ENCODE measurements at places on chromosomes 5 and 9.

DNA sequence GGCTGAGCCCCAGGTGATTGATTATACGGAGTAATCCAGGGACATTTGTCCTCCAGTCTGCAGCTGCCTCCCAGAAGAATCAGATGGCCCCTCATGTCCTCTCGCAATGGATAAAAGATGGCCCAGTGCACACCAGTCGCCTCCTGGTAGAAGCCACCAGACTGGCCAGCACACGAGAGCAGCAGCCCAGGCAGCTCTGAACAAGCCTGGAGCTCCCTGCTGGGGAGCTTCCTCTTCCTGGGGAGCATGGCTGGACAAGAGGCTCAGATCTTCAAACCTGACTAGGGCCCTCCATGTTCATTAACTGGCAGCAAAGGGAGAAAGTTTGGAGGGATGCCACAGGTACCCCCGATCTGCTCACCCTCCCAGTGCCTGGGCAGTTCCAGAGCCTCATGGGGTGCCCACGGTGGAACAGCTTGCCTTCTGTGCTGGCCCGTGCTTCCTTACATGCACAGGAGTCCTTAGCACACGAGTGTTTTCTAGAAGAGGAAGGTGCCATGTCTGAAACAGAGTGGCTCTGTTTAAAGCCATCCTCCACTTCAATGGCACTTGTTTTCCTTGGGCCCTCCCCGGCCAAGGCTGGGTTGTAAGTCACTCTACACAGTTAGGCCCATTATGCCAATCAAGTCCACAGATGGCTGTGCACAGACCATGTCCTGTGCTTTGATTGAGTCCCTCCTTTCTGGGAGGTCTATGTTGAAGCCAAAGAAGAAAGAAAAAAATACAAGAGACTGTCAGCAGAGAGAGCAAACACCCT lies 75.6 kb downstream of the PRRT1B start:
- no peak for DNase-seq

DNA sequence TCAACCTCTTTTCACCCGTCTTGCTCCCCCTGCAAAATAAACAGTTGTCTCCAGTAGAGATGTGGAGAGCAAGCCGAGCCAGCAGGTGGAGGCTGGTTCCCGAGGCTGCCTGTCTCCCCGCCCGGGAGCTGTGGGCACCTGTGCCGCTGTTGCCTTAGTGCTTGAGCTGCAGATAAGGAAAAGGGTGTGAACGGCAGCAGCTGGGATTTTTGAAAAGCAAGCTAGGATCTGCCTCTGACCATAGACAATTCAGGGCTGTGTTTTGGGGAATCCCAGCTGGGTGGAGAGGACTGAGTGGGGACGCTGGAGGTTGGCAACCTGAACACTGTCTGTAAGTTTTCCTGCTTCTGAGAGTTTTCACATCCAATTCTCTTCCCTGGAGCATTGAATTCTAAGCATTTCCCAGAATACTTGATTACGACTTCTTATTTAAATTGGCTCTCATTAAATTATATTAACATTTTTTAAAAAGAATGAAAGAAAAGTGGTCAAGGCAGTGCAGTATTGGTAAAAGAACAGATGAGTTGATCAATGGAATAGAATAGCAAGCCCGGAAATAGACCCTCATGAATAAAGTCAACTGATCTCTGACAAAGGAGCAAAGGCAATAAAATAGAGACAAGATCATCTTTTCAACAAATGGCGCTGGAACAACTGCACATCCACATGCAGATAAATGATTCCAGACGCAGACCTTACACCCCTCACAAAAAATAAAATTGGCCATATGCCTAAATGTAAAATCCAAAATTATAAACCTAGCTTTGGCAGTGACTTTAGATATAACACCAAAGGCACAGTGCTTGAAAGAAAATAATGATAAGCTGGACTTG lies 9.7 kb downstream of the WNK2 start:
- no peak for DNase-seq

GRCh38 chr5:82388181-82388580 lies 110.0 kb upstream of the RPS23 start:
- no peak for DNase-seq

DNA sequence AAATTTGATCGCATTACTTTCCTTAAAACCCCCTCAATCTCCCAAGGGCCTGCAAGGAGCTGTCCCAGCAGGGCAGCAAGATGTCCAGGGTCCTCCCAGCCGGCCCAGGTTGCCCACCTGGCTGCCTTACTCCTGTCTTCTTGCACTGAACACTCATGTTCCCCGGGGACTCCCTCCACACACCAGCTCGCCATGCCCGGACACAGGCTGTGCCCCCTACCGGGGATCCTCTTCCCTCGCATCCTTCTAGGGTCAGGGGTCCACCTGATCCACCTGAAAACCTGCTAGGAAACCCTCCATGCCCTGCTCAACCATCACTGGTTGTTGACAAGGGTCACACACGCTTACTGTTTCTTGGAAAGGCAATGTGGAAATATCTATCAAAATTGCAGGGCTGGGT lies 172.0 kb upstream of the MSX2 start:
- no peak for DNase-seq

DNA sequence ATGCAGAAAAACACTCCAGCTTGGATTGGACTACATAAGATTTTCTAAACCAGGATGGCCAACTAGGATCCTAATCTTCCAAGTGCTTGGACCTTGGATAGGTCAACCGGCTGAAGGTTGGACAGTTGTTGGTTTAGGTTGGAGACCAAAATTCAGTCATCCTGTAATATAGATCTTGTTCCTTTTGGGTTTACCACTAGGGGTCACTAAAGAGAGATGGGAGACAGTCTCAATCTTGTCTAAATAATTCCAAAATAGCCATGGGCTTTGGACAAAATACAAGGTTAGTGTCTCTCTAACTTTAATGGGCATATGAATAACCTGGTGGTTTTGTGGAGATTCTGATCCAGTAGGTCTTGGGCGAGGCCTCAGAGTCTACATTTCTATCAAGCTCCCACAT lies 148.7 kb upstream of the ERCC6L2 start:
- peak; percentile 39 for DNase-seq

DNA sequence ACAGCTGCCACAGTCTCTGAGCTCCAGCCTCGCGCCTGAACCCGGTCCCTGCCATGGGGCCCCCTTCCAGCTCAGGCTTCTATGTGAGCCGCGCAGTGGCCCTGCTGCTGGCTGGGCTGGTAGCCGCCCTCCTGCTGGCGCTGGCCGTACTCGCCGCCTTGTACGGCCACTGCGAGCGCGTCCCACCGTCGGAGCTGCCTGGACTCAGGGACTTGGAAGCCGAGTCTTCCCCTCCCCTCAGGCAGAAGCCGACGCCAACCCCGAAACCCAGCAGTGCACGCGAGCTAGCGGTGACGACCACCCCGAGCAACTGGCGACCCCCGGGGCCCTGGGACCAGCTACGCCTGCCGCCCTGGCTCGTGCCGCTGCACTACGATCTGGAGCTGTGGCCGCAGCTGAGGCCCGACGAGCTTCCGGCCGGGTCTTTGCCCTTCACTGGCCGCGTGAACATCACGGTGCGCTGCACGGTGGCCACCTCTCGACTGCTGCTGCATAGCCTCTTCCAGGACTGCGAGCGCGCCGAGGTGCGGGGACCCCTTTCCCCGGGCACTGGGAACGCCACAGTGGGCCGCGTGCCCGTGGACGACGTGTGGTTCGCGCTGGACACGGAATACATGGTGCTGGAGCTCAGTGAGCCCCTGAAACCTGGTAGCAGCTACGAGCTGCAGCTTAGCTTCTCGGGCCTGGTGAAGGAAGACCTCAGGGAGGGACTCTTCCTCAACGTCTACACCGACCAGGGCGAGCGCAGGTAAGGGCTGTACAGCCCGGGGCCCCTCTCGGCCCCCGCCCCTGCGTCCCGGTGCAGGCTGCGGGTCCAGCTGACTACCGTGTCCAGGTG lies 509 bp downstream of the LVRN start:
- no peak for DNase-seq

DNA sequence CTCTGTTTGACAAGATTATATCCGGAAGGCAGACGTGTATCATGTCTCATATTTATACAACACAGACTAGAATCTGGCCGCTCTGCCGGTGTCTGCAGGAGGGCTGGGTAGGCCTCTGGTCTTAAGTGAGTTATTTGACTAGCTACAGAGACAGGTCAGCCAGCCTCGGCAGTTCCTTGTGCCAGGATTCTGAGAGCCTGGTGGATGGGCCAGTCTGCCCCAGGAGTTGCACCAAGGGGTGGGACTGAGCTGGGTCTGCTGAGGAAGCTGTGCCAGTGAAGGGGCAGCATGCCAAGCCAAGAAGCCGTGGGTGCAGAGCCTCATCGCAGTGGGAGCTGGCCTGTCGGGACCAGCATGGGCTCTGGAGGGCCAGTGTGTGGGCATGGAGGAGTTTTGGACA lies 7.1 kb downstream of the SNX18 start:
- no peak for DNase-seq

DNA sequence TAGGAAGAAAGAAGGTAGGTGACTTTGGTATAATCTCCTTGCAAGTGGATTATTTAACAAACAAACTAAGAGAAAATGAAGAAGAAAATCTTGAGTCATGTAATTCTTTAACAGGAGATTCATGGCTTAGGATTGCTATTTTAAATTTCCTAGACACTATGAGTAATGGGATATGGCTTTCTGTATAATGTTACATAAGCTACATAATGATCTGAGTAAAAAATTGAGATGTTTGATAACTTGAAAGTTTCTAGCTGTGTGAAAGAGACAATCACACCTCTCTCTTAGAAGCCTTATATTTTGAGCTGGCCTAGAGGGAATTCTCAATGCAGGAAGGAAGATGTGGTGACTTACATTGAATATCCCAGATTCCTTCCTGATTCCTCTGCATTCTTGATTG lies 92.5 kb downstream of the CDH9 start:
- no peak for DNase-seq

DNA sequence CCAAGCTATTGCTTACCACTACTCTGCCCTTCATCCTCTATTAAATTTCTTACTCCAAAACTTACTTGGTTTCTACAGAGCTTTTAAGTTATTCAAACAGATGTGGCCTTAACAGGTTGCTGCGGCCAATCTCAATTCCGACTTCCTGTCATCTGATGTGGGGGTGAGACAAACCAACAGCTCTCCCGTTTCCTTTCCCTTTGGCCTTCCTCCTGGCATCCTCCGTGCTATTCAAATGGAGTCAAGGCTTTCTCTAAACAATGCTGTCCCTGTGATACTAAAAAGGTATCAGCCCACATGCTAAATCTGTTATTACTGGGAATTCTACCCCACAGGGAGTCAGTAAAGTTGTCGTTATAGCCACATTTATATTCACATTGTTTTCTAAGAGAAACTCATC lies 11.8 kb downstream of the RBM18 start:
- DNase-seq: no peak

DNA sequence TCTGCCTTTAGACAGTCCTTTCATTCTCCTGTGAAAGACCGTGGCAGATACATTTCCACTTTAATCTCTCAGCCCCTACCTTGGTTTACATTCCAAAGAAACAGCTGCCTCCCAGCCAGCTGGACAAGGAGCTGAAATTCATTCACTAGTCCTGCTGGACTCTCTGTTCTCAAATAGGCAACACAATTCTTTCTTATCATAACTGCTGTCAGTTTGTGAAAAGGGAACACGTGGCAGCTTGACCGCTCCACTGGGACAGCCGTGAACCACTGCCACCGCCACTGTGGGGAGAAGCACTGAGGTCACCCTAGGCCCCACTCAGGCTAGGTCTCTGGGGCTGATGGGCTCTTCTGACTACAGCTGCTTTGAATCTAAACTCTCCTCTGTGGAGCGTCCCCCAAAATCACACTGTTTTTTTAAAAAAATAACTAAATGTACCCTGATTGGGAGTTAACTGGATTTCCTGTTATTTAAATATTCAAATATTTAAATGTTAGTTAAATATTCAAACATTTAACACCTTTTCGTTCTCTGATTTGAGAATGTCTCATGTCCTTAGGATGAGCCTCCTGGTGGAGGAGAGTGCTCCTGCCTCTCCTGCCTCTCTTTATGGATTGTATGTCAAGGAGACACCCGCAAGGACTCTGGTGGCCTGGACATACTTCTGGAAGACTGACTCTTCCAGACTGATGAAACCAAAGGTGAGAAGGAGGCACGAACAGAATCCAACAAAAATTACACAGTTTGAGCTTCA lies 120.1 kb downstream of the BOD1 start:
- DNase-seq: no peak

DNA sequence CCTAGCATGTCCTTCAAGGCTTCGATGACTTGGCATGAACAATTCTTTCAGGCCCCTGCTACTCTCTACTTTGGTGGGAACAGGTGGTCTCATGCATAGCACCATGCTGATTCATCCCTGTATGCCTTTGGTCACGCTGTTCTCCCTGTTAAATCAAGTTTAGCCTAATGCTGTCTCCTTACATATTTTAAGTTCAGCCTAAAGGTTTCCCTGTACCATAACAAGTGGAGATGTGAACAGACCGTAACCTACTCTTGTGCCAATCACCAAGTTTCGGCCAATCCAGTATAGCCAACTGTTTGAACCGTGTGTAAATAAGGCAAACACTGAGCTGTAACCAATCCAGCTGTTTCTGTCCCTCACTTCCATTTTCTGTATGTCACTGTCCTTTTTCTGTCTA lies 8.0 kb downstream of the GAS1 start:
- DNase-seq: no peak

GRCh38 chr5:156469636-156470035 lies 142.7 kb downstream of the SGCD start:
- DNase-seq: no peak

DNA sequence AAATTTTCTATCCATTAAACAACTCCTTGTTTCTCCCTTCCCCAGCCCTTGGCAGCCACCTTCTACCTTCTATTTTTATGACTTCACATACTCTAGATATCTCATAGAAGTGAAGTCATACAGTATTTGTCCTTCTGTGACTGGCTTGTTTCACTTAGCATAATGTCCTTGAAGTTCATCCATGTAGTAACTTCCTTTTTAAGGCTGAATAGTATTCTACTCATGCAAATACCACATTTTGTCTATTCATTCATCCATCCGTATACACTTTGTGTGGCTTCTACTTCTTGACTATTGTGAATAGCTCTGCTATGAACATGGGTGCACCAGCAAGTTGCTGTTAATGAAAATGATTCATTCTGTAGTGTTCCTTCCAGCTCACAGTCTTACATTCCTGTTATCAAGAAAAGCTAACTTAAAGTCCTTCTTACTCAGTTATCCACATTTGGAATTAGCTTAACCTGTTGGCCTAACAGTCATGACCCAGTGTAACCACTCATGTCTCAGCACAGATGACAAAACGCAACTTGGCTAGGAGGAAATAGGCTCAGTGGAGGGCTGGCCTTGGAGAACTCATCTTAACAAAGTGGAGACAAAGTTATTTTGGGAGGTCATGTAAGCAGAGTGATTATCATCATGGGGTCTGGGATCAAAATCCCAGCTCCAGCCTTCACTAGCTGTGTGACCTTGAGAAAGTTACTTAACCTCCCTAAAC lies 129.7 kb upstream of the MAP3K1 start:
- DNase-seq: no peak

DNA sequence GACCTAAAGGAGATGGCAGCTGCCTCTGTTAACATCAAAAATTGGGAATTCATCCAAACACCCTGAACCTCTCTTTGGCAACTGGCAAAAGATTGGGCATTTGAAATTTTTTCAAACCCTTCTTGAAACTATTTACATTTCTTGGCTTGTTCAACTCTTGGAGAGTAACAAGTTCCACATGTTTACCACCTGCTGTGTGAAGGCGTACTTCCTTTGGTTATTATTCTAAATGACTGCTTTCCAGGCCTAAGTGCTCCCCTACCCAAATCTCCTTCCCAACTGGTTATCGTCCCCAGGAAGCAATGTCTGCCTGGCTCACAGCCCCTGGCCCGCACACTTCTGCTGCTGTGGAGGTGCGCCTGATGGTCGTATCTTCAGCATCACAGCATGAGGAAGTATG lies 422.7 kb downstream of the DMAC1 start:
- DNase-seq: no peak

GRCh38 chr5:159507661-159508060 lies 177.4 kb upstream of the IL12B start:
- no peak for DNase-seq
